GM12891 (cell line): ENCODE measurements at places on chromosomes 7 and 10.

DNA sequence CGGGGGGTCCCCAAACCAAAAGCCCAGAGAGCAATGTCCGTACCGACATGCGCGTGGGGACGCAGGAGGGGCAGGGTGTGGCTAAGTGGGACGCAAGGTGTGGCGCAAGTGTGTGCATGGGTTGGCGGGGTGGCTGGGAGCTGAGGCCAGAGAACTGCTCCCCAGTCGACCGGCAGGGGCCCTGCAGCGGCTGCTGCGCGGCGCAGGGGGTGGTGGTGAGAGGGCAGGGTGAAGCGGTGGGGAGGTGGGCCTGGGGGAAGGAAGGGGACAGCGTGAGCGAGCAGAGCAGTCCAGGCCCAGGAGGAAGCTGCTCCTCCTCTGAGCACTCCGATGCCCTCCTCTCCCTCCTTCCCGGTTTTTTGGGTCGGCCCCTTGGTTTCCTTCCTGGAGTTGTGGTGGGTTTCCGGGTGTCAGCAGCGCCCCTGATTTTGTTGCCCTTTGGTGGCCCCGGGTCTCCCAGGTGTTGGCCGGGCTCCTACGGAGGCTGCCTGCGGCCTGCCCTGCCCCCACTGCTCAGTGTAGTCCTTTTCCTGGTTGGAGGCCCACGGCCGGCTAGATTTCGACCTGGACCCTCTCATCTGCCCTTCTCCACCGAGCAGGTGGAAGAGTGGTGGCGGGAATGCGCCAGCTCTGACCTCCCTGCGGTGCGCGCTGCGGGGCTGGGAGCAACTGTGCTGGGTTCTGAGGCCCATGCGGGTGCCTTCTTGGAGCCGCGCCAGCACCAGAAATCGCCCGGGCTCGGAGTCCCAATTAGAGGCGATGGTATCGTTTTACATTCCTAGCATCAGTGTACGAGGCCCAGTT is 40.5 kb upstream of the COMTD1 start:
- no peak for DNase-seq

- DNase-seq: no peak
These were observed 8.6 kb upstream of the ADRB1 start for GRCh38 chr10:114034923-114035645.

GRCh38 chr7:19117091-19117869 is at the start of gene TWIST1:
Gene TWIST1, minus strand, starts transcription at chr7:19117636. Its CDS starts 315 bp downstream, at chr7:19117321.
- DNase-seq: no peak

GRCh38 chr7:157244516-157245294 is 92.1 kb upstream of the DNAJB6 start:
- DNase-seq: no peak

- DNase-seq: no peak
These were observed 251.7 kb downstream of the ZMYND11 start for GRCh38 chr10:386771-387592.

GRCh38 chr10:78750418-78750817 is 318.3 kb upstream of the ZMIZ1 start:
- no peak for DNase-seq

- DNase-seq: no peak
These were observed 188.4 kb downstream of the PPP1R17 start for GRCh38 chr7:31875424-31875823.

- no peak for DNase-seq
These were observed 21.5 kb upstream of the PPP3CB start for GRCh38 chr10:73517166-73517888.

- no peak for DNase-seq
These were observed 16.7 kb downstream of the FAM53B start for GRCh38 chr10:124727361-124727960.

DNA sequence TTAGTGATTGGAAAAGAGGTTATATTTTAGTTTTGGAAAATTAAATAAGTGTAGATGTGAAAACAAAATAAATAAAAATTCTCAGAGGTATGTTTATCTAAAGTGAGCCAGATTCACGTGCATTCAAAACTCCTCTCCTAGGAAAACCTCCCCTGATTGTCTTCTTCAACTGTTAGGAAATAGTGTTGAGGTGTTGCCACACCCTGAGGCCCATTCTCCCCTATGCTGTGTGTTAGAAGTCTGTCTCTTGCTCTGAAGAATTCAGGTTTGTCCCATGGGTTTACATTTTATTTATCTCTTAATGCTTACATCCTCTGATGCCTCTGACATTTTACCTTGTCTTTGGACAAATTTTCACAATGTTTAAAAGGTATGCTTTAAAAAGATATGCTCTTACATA is 40.3 kb downstream of the PTPRE start:
- DNase-seq: no peak

- no peak for DNase-seq
These were observed 12.2 kb downstream of the MRLN start for GRCh38 chr10:59741048-59741447.
